Neural progenitor cell (in vitro differentiated cells): ENCODE measurements at places on chromosomes 6 and 20.

- DNase-seq = peak; percentile 26
Measured at GRCh38 chr6:84425971-84426705, 198.7 kb upstream of the CEP162 start.

DNA sequence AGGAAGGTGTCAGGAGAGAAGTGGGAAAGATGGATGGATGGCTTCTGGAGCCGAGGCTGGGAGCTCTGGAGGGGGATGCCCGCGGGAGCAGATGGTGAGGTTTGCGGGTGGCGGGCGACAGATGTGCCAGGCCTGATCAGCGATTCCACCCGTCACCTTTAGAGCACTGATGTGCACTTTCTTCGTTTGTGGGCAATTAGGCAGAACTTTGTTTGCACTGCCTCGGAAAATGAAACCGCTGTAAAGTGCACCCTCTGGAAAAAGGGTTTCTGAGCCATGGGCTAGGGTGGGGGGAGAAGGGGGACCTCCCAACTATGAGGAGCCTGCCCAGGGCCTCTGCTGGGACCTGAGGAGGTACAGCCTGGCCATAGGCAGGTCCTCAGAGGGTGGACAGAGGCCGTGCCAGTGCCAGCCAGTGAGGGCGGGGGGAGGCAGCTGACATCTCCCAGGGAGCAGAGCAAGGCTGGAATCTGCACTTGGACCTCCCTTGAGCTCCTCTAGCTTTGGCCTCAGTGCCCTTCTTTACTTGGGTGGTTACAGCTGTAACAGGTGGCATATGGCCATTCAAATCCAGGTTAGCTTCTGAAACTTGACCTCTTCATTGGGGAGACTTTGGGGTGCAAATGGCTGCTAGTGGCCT, 58.7 kb downstream of the CD40 start:
- DNase-seq = no peak

- DNase-seq = no peak
Measured at GRCh38 chr6:5333658-5334057, 72.3 kb downstream of the FARS2 start.

DNA sequence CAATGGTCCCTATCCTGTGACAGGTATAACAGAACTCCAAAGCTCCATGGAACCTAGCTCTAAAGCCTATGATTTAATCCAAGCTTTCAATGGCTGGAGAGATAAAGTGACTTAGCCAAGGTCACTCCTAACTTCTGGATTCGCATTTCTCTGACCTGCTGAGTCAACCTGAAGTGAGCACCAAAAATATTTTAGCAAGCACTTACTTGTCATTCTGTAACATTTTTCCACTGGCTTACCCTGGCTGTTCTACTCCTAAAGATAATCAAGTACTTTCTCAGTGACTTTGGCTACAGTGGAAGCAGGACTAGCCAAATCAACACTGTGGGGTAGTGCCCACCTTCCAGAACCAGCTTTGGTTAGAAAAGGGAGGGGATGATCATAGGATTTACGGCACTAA, 188.3 kb downstream of the OGFRL1 start:
- no peak for DNase-seq

- DNase-seq = no peak
Measured at GRCh38 chr6:87669051-87669450, 33.0 kb downstream of the AKIRIN2 start.

- DNase-seq = no peak
Measured at GRCh38 chr6:129606664-129607063, 103.3 kb downstream of the ARHGAP18 start.

DNA sequence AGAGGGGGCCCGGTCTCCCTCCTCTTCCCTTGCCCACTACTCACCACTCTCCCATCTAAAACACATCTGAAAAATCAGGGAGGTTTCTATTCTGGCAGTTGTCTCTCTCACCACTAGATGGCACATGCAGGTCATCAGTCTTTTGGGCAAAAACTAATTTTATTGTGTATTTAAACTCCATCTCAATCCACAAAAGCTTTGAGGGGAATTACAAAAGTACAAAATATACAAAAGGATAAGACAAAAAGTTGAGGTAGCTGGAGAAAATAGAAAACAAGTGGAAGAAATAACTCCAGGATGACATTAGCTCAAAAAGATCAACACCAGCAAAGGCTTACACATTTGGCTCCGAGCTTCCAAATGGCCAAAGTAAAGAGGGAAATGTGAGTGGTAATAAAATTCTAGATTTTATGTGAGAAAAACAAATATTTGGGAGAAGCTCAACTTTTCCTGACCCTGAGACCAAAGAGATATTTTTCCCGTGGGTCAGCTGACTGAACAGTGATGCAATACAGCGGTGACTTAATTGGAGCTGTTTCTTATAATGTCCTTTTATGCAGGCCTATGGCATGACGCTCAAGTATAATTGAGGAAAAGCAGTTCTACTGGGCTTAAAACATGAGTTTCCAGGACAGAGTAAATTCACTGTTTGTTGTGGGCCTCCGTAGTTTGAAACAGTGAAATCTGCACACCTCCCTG, 79.8 kb upstream of the CHD6 start:
- DNase-seq = peak; percentile 57

DNA sequence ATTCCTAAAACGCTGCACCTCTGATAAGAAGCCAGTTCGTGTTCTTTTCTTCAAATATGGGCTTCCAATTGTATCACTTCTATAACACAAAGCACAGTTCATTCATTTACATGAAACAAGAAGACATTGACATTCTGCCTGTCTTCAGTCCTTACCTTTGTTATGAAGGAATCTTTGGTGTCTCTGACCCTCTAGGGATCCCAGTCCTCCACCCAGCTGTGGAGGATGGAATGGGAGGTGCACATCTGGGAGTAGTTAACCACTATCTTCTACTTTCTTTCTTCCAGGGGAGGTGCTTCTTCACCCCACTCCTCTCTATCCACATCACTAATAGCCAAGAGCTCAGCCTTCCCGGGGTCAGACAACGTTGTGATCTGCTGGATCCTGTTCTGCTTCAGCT, 233.4 kb downstream of the CDC5L start:
- DNase-seq = no peak

GRCh38 chr6:112439432-112439831, 92.3 kb downstream of the RFPL4B start:
- no peak for DNase-seq

- peak; percentile 67 for DNase-seq
Measured at GRCh38 chr20:19628570-19629134, 129.4 kb upstream of the RIN2 start.

DNA sequence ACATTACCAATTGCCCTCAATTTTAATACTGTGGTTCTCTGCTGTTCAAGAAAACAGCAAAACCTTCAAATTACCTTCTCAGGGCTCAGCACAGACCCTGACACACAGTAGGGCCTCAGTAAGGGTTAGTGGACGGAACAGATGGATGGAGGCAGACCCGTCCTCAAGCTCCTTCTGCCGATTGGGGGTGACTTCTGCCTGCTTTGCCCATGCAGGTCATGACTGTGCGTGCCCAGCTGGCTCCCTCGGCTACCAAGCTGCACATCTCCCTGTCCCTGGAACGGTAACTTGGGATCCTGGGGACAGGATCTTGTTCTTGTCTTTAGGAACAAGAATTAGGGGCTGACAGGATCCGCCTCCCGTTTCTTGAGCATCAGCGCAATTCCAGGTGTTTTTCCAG, 9.8 kb upstream of the BPIFB4 start:
- no peak for DNase-seq

GRCh38 chr20:59008715-59009336, 1.8 kb upstream of the CTSZ start:
- no peak for DNase-seq

- DNase-seq = no peak
Measured at GRCh38 chr6:2542858-2543218, 207.9 kb downstream of the MYLK4 start.

DNA sequence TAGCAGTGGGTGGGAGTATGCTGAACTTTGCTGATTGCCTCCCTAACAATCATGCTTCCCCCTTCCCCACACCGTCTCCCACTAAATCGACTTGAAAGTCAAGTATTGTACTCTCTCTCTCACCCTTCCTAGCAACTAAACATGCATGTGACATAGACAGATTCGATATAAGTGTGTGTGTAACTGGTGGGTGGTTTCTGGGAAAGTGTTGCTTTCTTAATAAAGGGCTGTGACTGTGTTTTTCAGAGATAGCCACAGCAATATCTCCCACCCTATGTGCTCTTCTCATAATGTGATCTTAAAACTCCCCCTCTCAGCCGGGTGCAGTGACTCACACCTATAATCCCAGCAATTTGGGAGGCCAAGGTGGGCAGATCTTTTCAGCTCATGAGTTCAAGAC, 49.3 kb upstream of the E2F3 start:
- no peak for DNase-seq
